ENCODE measurements at places on chromosomes 1 and 21.

- peak; percentile 56 for DNase-seq
These were observed 6.3 kb downstream of the TMEM234 start for GRCh38 chr1:32215629-32216480.

DNA sequence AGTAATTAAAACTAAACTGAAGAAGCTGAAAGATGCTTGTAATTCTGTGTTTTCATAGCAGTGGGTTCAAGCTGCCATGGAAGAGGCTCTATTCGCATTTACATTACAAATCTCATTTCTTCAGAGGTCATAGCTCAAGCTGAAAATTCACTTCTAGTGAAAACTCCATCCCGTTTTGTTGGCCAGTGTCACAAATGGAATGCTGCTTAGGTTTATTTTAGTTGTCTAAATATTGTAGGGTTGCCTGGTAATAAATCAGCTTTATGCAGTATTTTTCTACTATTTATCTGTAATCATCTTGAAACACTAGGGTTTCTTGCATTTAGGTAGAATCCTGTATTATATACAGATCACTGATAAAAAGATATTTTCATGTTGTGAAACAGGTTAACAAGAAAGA lies 240.6 kb downstream of the PTBP2 start:
- DNase-seq = no peak

- DNase-seq = no peak
These were observed 9.7 kb upstream of the NPPB start for GRCh38 chr1:11868331-11868980.

DNA sequence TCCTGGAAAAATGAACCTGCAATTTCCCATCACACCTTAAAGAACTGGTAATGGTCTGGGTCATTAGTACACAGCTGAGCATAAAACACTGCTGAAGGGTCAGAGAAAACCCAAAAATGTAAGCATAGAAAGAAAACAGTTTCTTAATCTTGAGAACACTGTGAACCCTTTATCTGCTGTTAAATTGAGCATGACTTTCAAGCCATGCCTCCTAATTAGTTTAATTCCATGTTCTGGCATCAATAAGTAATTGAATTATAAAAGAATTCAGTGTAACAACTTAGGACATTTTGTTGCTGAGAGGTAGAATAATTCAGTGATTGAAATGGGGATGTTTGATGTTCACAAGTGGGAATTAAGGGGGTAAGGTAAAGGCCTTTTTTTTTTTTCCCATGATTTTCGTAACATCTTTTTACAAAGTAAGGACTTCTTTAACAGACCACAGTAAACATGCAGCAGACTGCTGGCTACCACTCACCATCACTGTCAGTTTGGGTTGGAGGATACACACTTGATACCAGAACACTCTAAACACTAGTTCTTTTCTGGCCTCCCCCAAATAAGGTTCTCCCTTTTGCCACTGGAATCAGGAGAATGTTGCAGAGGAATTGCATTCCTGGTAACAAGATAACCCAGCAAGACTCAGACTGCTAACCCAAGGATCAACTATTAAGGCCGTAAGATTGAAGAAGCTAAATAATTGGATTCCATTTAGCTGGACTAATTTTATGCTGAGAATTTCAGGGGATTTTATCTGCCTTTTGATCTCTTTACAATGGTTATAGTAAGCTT lies 3.0 kb downstream of the RWDD3 start:
- no peak for DNase-seq

- no peak for DNase-seq
These were observed 29.9 kb downstream of the BCAR3 start for GRCh38 chr1:93651695-93652094.

All from GM12891 (cell line).